A673 (cell line): ENCODE measurements at places on chromosomes 11 and 22. TPM values are rescaled to one million over a fixed set of nuclear protein-coding genes. Genes with fewer than 3 reads are reported as not detected.

DNA sequence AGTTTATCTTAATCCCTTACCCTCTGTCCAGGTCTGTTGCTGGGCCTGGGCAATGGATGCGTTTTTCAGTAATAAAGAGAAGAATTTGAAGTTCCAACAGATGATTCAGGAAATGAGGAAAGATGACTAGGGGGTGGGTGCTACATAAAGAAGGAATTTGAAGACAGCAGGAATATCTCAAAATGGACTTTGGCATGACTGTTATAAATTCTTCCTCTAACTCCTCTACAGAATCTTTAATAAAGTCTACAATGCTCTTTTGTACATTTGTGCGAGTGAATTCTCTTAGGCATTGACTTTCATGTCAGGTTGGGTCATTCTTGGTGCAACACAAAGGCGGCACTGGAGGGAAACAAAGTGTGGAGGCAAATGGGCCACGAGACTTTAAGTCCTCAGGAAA is 35.1 kb upstream of the PRSS23 start:
- H3K27me3 ChIP-seq = no peaks in the 10 kb centered on the region
- no peak overlapping the region for H3K4me3 ChIP-seq
- no peaks in the 10 kb centered on the region for H3K36me3 ChIP-seq

DNA sequence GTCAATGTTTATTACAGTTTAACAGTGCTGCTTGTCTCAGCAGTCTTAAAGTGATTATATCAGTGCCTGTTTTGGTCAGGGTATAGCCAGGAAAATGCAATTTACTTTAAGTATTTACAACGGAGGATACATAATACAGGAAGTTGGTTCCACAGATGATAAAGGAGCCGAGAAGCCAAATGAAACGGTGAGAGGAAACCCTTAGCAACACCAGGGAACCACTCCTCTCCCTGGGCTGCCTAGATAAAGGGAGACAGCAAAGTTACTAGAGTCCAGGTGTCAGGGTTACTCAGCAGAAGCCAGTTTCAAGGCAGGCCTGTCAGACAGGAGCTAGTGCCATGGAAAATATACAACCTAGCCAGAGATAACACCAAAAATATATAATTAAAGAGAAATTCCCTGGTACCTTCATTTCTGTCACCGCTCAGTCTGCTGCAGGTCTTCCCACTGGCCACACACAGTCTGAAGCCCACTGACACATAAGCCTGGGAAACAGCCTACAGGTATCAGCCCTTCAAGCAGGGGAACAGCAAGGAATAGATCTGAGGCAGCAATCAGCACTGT is 55.5 kb downstream of the FAM76B start:
- H3K4me1 ChIP-seq = no peaks in the 10 kb centered on the region
- no peaks in the 10 kb centered on the region for H3K36me3 ChIP-seq
- no peak overlapping the region for H3K27ac ChIP-seq
- H3K27me3 ChIP-seq = no peaks in the 10 kb centered on the region
- DNase-seq = no peak

GRCh38 chr22:32534252-32535235 is 59.9 kb downstream of the FBXO7 start:
- peaks cover 6% of the 10 kb centered on the region for H3K4me1 ChIP-seq
- no peaks in the 10 kb centered on the region for H3K36me3 ChIP-seq
- no peak overlapping the region for H3K27ac ChIP-seq
- H3K4me3 ChIP-seq = no peak overlapping the region
- H3K27me3 ChIP-seq = peaks cover 8% of the 10 kb centered on the region
- DNase-seq = no peak

GRCh38 chr11:19577976-19578619 is 134.5 kb upstream of the NAV2 start:
- H3K4me3 ChIP-seq = no peak overlapping the region
- no peaks in the 10 kb centered on the region for H3K27me3 ChIP-seq
- DNase-seq = peak; percentile 3
- H3K36me3 ChIP-seq = no peaks in the 10 kb centered on the region

DNA sequence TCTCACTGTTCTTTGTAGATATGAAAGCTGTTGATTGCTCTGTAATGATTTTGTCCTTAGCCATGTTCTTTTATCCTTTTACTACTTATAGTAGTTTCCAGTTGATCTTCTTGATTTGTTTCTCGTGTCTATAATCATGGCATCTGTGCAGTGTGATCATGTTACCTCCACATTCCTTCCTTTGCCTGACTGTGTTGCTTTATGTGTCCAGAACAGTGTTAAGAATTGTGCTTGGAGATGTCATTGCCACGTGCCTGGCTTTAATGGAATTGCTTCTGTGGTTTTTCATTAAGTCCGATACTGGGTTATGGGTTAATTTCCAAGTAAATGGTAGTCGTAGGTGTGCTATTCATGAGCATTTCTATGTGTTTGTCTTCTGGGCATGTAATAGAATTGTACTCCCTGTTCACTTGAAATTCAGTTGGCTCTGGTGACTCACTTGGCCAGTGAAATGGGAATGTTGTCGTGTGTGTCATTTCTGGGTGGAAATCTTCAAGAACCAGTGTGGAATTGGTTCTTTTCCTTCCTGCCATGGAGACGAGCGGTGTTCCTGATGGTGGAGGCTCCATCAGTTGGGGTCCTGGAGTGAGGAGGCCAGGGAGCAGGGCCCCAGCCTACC is 6.8 kb downstream of the GTSE1 start:
- H3K27me3 ChIP-seq = no peaks in the 10 kb centered on the region
- H3K4me1 ChIP-seq = peaks cover 5% of the 10 kb centered on the region
- H3K27ac ChIP-seq = no peak overlapping the region
- H3K4me3 ChIP-seq = no peak overlapping the region

DNA sequence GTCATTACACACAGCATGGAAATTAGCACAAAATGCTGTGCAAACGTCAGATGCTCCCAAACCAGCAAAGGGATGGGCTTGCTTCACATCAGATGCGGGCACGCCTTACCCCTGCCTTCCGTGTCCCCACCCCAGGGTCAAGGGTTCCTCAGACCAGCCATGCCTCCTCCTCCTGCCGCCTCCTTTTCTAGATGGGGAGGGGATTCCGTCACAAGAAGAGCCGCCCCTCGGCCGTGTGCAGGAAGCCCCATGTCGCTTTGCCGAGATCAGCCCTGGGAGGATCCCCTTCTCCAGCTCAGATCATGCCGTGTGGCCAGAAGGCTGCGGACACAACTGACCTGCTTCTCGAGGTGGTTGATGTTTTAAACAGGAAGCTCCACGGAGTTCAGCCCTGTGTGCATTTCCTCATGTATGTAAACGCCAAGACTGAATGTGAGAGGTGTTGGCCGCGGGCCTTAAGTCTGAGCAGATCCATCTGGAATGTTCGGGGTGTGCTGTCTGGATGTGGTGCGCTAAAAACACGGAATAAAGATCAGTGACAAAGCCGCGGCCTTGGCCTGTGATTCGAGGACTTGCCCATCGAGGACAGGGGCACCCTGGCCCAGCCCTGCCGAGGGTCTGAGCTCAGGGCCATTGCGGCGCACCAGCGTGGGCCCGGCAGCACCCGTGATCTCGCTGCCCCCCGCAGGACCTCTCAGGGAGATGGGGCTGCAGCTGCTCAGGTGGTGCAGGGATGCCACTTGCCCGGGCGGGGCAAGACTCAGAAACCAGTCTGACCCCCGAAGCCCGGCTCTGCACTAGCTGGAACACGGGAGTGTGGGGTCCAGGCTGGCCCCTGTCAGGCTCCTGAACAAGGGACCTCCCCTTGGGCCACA is 412.9 kb downstream of the TBC1D22A start:
- H3K27me3 ChIP-seq = no peaks in the 10 kb centered on the region
- no peak overlapping the region for H3K4me3 ChIP-seq

- H3K27me3 ChIP-seq = no peaks in the 10 kb centered on the region
- no peak for DNase-seq
- no peaks in the 10 kb centered on the region for H3K36me3 ChIP-seq
- H3K4me3 ChIP-seq = no peak overlapping the region
Measured at GRCh38 chr11:32817181-32817851, 12.4 kb upstream of the PRRG4 start.

DNA sequence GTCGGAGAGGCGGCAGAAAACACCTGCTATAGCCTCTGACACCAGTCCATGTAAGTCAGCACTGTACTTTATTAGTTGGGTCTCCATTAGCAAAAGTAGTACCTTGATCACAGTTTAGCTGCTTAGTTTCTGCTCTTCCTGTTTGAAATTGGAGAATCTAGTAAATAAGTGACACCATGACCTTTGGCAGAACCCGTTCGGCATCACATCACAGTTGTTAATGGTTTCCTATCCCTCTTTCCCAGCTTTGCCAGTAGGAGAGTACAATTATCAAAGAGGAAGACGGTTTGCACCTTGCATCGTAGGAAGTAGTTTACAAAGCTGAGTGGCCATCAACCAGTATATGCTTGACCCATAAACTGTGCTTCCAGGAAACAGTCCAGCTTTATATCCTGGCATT is 101.8 kb downstream of the TRIM44 start:
- no peaks in the 10 kb centered on the region for H3K36me3 ChIP-seq
- H3K4me1 ChIP-seq = no peaks in the 10 kb centered on the region
- H3K27me3 ChIP-seq = no peaks in the 10 kb centered on the region
- DNase-seq = no peak
- H3K4me3 ChIP-seq = no peak overlapping the region
- no peak overlapping the region for H3K27ac ChIP-seq

Gene MMP8
- 0.21 and 0.33 TPM in 2 replicates for total RNA-seq

Gene TRPM5
- total RNA-seq = not detected in 2 replicates
